ENCODE measurements at places on chromosomes 7 and 10. TPM values are rescaled to one million over a fixed set of nuclear protein-coding genes. Genes with fewer than 3 reads are reported as not detected.

GRCh38 chr7:30785786-30786185, 14.6 kb downstream of the MINDY4 start:
- no peak for DNase-seq

DNA sequence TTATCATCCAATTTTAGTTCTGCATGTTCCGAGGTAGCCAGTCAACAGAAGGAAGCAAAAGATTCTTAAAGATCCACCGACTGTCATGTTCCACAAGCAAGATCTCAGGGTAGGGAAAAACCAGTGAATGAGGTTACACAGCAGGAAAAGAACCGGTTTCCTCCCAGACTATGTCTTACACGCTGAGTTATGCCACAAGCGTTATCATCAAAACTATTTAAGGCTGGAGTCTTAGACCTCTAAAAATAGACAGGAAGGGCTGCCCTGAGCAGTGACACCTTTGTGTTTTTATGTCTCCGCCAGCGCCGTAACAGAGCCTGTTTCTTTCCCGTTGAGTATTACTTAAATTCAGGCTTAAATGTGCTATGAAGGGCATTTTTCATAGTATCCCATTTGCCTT, 48.3 kb downstream of the PROSER2 start:
- DNase-seq = no peak

The CYP26C1 gene
- total RNA-seq = not detected

- no peak for DNase-seq
Observed at GRCh38 chr7:93949423-93949822, 27.9 kb downstream of the GNG11 start.

DNA sequence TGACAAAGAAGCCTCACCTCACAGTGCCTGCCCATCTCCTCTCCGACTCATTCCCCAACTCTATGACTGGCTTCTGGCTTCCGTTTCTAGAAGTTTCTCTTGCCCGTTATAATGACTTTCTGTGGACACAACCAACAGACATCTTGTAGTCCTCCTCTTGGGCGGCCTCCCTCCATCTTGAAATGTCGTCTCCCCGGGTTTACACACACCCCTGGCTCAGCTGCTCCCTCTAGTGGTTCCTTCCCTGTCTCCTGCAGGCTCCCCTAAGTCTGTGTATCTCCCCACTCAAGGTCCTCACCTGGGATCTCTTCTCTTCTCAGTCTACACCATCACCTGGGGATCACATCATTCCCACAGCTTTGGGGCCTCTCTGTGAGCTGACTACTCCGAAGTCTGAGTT, 123.4 kb upstream of the NEBL start:
- DNase-seq = no peak

DNA sequence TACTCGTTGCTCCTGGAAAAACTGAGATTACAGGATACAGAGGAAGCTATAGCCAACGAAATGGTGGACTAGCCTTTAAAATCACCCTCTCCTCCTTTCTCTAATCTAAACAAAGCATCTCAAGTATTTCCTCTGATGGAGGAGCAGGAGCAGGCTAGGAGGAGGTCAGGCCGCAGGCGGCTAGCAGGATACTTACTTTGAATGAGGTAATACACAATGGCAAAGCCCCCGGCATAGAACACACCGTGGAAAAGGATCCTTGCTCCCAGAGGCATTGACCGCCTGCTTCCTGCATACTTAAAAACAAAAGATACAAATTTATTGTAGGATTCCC, 64.4 kb downstream of the STK17A start:
- DNase-seq = no peak

The WEE2 gene
- total RNA-seq = not detected

The ITPRID1 gene
- not detected for total RNA-seq

DNA sequence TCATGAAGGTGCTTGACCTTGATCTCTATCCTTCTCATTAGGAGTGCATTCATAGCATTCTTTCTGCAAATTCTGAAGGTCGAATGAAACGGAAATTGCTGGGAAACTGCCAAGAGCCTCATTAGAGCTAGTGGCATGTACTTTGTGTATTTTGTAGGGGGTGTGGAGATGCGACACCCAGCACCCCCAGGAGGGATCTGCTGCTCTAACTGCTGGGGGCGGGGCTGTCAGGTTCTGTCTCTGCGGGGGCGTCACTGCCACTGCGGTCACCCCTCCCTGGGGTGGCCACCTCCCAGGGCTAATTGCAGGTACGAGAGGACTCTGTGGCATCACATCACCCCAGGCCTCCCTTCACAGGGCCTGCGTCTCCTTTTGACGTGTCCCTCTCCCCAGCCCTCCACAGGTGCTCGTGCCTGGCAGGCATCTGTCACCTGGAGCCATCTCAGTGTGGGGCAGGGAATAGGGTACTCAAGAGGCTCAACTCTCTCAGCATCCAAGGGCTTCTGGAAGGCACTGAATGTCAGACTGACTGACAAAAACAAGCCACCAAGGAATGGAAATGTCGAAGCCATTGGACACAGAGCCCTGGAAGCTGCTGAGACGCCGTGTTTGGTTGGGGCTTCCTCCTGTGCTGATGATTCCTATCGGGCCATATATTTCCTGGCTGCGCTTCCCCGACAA, 151.1 kb downstream of the ACTR3B start:
- no peak for DNase-seq

The ANKRD30A gene
- not detected for total RNA-seq

- no peak for DNase-seq
Observed at GRCh38 chr10:109126016-109126415, 797.3 kb downstream of the XPNPEP1 start.

The FBXO24 gene
- total RNA-seq = 0.25 TPM

- no peak for DNase-seq
Observed at GRCh38 chr7:95693551-95694333, 78.6 kb upstream of the DYNC1I1 start.

GRCh38 chr10:74748468-74749031, 77.8 kb upstream of the KAT6B start:
- DNase-seq = no peak

- DNase-seq = no peak
Observed at GRCh38 chr10:17787087-17787961, 21.8 kb upstream of the MRC1 start.
